H9 (cell line): ENCODE measurements at places on chromosomes 1 and 21.

DNA sequence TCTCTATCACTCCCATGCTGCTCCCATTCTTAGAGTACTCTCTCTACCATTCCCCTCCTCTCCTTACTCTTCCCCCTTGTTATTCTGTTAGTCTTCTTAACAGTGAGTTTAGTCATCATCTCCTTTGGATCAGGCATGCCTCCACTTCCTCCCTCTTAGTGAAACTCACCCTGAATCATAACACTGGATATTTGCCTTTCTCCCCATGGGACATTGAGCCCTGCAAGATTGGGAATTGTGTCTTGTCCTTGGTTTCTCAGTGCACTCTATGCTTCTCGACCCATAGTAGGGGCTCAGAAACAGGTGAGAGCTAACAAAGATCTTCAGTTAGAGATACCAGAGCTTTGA is 68.3 kb upstream of the GCLM start:
- DNase-seq = no peak
- H3K36me3 ChIP-seq = peaks cover 4% of the 10 kb centered on the region
- no peaks in the 10 kb centered on the region for H3K27me3 ChIP-seq
- no peak overlapping the region for H3K4me3 ChIP-seq

DNA sequence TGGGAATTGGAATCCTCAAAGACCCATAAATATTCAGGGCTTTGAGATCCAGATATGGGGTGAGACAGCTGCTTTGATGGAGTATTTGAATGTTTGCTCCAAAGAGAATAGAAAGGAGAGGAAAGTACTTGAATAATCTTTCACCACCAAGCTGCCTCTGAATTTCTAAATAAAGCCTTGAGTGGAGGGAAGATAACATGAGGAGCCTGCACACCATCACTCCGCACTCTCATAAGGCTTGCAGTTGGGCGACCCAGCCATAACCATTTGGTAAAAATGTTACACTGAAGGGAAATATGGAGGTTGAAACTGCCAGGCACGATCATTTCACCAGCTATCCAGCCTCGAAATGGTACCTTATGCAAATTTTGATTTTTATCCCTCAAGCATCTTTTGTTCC is 38.4 kb downstream of the VCAM1 start:
- no peaks in the 10 kb centered on the region for H3K27me3 ChIP-seq
- DNase-seq = no peak
- H3K4me3 ChIP-seq = no peak overlapping the region
- no peaks in the 10 kb centered on the region; the same call in 1 of the 2 replicates for H3K4me1 ChIP-seq

DNA sequence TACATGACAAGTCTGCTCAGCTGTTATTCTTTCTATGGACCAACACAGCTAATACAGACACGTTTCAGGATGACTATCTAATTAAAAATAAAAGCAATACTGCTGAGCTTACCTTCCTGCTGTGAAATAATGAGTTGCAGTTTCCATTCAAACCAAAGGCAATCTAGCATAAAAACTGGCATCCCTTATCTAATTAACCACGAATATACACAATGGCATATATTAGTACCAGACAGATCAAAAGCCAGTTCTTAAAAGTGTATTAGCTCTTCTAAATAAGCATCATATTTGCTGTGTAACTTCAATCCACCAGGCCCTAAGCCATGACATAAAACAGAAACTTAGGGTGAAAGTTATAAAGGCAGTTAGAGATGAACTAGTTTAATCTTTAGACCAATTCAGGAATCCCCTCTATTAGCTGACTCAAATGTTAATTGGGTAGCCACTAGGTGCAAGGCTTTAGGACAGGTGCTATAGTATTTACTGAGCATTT is 20.6 kb downstream of the TESK2 start:
- no peaks in the 10 kb centered on the region for H3K27me3 ChIP-seq
- H3K4me3 ChIP-seq = no peak overlapping the region
- no peak overlapping the region for H3K27ac ChIP-seq
- H3K4me1 ChIP-seq = no peaks in the 10 kb centered on the region
- no peaks in the 10 kb centered on the region for H3K36me3 ChIP-seq
- no peak for DNase-seq

GRCh38 chr1:182357171-182357570 is 34.4 kb downstream of the GLUL start:
- H3K36me3 ChIP-seq = no peaks in the 10 kb centered on the region
- H3K4me3 ChIP-seq = peak overlapping the region; percentile 13; the same call in 2 of the 3 replicates
- H3K4me1 ChIP-seq = peaks cover 3% of the 10 kb centered on the region; the same call in 1 of the 2 replicates
- H3K27me3 ChIP-seq = no peaks in the 10 kb centered on the region
- peak; percentile 42 for DNase-seq
- no peak overlapping the region for H3K27ac ChIP-seq

GRCh38 chr1:36024847-36025246 is 59.0 kb upstream of the TEKT2 start:
- H3K4me1 ChIP-seq = no peaks in the 10 kb centered on the region
- no peak overlapping the region for H3K27ac ChIP-seq
- DNase-seq = no peak
- no peaks in the 10 kb centered on the region for H3K27me3 ChIP-seq
